ENCODE measurements at places on chromosomes 7 and 10.

GRCh38 chr7:139936760-139937310, 107.8 kb downstream of the TBXAS1 start:
- DNase-seq, result no peak

DNA sequence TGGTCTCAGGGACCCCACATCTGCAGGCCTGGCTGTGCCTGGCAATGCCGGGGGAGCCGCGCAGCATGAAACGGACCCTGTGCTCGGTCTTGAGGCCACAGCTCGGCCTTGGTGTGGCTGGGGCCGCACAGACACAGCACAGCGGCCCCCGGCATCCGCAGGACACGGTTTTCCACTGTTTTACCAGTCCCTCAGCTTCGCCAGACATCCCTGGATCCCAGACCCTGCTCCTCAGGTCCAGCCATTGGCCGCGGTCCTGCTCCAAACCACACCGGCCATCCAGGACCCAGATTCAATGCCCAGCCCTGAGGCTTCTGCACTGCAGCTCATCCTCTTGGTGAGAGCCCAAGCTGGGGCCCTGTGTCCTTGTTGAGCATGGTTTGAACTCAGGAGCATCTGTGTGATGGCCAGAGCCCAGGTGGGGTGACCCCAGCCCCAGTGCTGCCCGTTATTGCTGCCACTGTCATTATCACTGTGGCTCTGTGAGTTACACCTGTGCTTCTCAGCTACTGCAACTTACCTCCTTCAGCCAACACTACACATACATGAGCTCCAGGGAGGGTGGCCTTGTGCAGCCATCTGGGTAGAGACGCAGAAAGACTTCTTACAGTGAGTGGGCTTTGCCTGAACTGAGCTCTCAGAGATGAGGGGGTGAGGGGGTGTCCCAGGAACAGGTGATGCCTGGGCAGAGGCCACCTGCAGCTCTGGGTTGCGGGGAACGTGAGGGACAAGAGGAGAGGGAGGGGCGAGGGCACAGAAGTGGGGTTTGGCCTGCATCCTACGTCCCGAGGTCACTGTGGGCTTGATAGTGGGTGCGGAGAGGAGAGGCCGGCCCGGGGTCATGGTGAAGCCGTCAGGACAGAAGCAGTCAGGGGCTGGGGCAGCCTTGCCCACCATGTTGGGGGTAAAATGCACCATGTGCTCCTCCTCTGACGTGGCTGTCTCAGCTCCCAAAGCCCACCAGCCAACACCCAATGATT, 567.6 kb downstream of the PTPRN2 start:
- DNase-seq, result no peak

DNA sequence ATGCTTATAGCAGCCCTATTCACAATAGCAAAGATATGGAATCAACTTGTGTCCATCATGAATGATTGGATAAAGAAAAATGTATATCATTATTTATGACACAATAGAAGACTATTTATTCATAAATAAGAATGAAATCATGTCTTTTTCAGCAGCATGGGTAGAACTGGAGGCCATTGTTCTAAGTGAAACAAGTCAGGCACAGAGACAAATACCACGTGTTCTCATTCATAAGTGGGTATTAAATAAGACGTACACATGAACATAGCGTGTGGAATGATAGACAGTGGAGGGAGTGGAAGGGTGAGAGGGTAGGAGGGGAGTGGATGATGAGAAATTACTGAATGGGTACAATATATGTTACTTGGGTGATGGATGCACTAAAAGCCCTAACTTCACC, 762.4 kb downstream of the REEP3 start:
- DNase-seq, result no peak

DNA sequence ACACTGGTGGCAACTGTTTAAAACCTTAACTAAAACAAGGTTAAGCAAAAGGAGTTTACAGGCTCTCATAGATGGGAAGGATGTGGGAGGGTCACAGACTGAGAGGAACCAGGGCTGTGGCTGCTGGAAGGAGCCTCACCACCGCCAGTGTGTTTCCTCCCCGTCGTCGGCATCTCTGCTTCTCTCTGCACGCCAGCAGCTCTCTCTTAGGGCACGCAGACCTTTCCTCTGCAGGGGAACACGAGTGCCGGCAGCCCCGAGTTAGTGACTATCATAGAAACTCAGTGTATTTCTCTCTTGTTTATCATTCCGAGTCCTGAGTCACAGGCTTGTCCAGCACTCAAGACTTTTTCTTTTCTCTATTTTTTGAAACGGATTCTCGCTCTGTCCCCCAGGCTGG, 8.1 kb upstream of the SH2D4B start:
- peak; percentile 32 for DNase-seq

DNA sequence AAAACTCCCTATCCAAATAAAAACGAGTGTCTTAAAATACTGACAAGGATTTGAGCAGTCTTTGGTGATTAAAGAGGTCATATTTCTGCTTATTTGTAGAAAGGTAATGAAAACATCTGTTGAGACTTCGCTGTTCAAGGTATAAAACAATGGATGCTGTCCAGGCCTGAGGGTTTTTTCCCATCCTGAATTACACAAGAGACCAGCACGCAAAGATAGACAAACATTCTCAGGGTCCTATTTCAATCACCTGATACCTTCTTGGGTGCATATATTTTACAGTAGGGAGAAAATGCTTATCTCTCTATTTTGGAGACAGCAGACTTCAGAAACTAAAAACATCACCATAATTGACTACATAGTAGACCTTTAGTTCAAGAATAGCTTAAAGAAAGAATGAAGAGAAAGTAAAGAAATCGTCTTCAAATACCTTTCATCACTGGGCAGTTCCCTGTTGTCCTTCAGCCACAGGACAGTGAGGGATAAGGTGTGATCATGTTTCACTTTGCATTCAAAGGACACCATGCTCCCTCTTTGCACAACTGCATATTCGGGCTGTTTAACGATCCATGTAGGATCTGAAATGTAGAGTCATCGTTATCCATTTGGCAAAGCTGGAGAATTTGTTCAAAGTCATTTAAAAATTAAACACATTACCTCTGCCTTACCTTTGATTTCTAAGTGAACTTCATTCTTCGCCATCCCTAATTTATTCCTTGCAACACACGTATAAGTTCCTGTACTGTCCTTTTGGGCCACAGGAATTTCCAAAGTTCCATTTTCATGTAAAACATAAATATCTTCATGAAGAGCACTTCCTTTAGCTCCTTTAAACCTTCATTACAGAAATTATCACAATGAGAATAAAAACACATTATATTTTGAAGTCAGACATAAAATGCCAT, 63.7 kb upstream of the LAMB4 start:
- DNase-seq, result no peak

All from activated CD4-positive, CD25-positive, alpha-beta regulatory T cell (primary cell).